ENCODE measurements at places on chromosomes 2 and 18. TPM values are rescaled to one million over a fixed set of nuclear protein-coding genes. Genes with fewer than 3 reads are reported as not detected.

Gene DTNA
- 18.6 TPM for total RNA-seq

DNA sequence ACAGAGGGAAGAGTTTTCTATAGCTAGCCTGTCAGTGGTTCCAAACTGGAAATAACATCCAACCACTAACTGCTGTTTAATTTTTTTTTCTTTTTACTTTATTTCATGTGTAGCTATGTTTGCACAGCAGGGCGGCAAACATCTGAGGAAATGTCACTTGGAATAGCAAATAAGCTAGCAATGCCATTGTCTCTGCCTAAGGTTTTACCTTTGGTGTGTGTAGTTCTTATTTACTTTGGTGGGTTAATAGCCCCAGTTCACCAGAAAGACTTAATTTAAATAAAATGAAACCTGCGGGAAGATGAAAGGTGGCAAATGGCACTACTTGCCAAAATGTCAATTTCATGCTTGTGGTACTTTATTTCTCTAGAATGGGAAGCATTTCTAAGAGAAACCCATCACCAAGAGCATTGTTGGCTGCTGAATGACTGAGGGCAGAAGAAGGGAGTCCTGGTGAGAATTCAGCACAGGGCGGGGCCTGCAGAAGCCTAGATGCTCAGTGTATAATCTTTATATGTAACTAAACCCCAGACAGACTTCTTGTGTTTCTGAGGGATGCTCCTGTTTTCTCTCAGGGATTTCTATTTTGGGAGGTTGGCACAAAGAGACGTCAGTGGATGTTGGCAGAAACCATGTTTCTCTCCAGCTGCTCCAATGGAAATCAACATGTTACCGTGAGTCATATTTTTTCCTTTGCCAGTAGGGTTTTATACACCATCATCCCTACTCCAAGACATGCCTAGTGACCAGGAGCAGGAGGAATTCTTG is 300.4 kb upstream of the NT5C1B start:
- no peak for DNase-seq
- no peaks in the 10 kb centered on the region for H3K36me3 ChIP-seq
- no peaks in the 10 kb centered on the region for H3K4me1 ChIP-seq
- H3K27ac ChIP-seq, result no peak overlapping the region
- H3K27me3 ChIP-seq, result no peaks in the 10 kb centered on the region

DNA sequence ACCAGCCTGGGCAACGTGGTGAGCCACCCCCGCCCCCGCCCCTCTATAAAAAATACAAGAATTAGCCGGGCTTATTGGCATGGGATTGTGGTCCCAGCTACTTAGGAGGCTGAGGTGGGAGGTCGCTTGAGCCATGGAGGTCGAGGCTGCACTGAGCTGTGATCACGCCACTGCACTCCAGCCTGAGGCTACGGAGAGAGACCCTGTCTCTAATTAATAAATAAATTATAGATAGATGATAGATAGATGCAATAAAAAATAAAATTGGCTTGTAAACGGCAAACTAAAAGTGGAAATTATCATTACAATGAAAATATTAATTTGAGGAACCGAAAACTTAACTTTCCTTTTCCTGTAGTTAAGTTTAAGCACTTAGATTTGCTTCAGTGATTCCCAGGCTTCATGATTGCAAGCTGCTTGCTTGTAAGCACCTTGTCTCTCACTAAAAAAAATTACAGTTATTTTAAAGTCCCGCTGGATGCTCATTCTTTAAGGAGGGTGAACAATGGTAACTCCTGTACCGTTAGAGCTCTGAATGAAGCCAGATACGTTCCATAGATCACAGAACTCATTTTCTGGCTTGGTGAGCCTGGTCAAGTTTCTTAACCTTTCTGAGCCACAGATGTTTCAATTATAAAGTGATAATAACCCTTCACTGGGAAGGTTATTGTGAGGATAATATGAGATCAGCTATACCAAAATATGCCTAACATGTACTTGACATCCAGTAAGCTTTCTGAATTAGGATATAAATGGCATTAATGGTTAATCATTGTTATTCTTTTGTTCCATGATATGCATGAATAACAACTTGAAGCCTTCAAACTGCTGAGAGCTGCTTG is 9.3 kb upstream of the NARS1 start:
- no peaks in the 10 kb centered on the region for H3K27me3 ChIP-seq
- H3K4me3 ChIP-seq, result peak overlapping the region; percentile 60
- H3K4me1 ChIP-seq, result peaks cover 33% of the 10 kb centered on the region
- H3K27ac ChIP-seq, result peak overlapping the region; percentile 80

Gene RBM45
- 19.0 TPM for total RNA-seq

DNA sequence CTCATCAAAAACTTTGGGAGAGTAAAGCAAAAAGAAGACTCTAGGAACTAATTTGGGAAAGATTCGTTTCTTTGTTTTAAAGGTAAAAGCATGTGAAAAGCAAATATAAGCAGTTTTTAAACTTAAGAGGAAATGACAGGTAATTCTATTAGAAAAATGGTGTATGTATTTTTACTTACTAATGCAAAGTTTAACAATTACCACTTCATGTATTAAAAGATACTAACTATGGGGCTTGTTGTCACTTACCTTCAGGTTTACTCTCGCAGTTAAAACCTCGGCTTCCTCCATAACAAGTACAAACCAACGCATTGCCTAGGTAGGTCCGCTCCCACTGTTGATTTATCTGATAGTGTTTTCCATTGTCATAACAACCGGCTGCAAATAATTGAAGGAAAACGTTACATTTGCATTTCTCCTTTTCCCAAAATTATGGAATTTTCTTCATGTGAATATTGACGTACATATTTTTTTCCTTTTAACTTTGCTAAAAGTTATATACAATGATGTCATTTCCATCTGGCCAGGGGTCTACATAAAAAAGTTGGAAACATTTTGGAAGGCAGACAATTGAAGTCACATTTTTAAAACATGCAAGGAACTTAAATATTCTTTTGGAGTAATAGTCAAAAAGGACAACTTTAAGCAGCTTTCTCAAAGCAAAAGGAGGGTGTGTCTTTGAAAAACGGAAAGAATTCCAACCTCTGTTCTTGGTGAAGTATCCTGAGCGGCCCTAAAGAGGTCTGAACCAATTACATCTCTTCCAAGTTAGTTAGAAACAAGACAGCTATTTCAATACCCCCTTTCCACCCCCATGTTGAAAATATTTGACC is 1.2 kb downstream of the FN1 start:
- peak overlapping the region; percentile 88 for H3K4me3 ChIP-seq
- no peak for DNase-seq
- H3K27ac ChIP-seq, result peak overlapping the region; percentile 89
- H3K36me3 ChIP-seq, result peaks cover 51% of the 10 kb centered on the region
- no peaks in the 10 kb centered on the region for H3K27me3 ChIP-seq

DNA sequence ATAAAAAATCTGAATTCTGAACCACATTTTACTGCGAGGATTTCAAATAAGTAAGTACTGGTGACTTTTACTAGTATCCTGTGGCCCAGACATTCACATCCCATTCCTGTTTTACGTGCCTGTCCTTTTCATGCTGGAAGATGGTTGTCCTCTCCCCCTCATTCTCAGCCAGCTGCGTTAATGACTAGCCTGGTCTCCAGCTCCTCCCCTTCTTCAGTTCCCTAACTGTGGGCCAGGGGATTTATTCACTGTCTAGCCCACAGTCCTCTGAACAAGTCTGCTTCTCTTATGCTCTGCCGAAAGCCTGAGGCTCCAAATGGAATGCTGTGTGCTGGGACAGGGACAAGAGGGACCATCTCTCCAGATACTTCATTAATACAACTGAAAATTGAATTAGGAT is 373.9 kb downstream of the PTPRM start:
- no peaks in the 10 kb centered on the region for H3K4me1 ChIP-seq
- H3K36me3 ChIP-seq, result no peaks in the 10 kb centered on the region
- no peak for DNase-seq
- H3K4me3 ChIP-seq, result no peak overlapping the region
- H3K27me3 ChIP-seq, result no peaks in the 10 kb centered on the region

Gene GDF7
- total RNA-seq, result not detected

Gene LAPTM4A
- total RNA-seq, result 158 TPM

Gene ACMSD
- not detected for total RNA-seq

Data from A673 (cell line).